ENCODE measurements at places on chromosomes 1 and 21. TPM values are rescaled to one million over a fixed set of nuclear protein-coding genes. Genes with fewer than 3 reads are reported as not detected.
A peak's percentile ranks its signal among the peaks of the same experiment; 100 is the strongest.

- DNase-seq, result no peak
Measured at GRCh38 chr1:156660752-156661112, 16.5 kb downstream of the NES start.

Gene NUP133
- total RNA-seq, result 39.7 TPM

Gene ATP6V1G3
- not detected for total RNA-seq

Gene ABL2
- 35.0 TPM for total RNA-seq

GRCh38 chr1:155835548-155835947 lies 21.5 kb downstream of the GON4L start:
- no peak for DNase-seq

- peak; percentile 42 for DNase-seq
Measured at GRCh38 chr21:34684174-34684876, 15.5 kb downstream of the CLIC6 start.

GRCh38 chr21:14241297-14241696 lies 25.3 kb downstream of the RBM11 start:
- no peak for DNase-seq
